ENCODE measurements at places on chromosomes 7 and 10.

GRCh38 chr10:88707429-88708155 lies 1.5 kb downstream of the LIPK start:
- no peak for DNase-seq

- no peak for DNase-seq
These were observed 259.2 kb upstream of the FZD1 start for GRCh38 chr7:91005024-91005423.

DNA sequence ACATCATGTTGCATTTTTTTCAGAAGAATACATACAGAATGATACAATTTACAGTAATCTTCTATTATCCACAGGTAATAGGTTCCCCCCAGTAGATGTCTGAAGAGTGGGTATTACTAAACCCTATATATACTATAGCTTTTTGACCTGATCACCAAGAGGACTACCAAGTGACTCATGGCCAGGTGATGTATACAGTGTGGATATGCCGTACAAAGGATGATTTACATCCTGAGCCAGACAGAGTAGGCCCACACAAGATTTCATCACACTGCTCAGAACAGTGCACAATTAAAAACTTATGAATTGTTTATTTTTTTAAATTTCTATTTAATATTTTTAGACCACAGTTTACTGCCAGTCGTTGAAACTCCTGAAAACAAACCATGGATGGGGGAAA lies 70.6 kb downstream of the STEAP1B start:
- DNase-seq = no peak

DNA sequence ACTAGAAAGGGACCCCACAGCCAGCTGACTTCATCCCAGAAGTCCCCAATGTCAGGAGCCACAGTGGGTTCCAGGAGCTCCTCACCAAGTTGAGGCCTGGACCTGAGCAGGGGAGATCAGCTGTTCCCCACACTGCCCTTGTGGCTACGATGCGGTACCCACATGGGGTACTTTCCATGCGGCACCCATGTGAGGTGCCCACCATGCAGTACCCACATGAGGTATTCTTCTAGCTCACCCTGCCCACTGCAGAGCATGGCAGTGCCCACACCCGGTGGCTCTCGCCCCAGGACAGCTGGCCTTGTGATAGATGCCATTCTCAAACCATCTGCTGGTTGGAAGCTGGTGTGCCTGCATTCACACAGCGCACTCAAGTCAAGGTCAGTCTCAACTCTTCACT lies 136.3 kb upstream of the PDE1C start:
- DNase-seq = no peak

GRCh38 chr7:45241339-45242109 lies 83.9 kb downstream of the RAMP3 start:
- no peak for DNase-seq

- no peak for DNase-seq
These were observed 35.3 kb upstream of the TNKS2 start for GRCh38 chr10:91762878-91763277.

DNA sequence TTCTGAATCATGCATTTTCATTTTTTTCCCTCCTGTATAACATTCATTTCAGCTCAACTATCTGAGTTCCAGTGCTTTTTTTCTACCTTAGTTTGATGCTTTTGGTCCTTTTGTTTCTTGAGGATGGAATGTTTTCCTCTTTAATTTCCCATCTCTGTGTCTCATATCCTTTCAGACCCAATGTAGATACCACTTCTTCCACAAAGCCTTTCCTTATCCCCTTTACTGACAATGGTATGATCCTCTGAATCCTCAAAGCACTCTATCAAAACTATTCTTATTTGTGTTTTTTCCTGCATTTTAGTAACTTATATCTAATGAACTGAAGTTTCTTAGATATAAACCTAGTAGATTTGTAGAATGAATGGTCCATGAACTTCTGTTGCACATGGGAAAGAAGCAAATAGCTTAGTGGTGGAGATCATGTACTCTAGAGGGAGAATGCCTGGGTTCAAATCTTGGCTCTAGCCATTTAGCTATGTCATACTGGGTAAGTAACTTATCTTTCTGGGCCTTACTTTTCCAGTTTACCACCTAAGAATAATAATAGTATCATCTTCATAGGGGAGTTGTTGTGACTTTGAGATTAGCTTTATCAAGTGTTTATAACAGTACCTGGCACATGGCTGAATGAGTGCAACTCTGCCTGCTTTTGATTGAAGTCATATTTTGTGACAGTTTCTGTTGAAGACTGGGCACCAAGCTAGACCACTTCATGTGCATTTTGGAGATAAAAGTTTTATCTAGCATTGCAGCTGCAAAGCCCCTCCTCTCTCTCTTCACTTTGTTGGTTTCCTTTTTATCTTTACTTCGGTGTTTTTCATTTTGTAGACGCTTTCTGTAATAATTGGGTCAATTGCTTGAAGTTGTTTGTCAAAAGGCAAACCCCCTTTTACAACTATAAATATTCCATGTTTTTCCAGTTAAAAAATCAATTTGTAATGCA lies 18.5 kb downstream of the STAM start:
- no peak for DNase-seq

DNA sequence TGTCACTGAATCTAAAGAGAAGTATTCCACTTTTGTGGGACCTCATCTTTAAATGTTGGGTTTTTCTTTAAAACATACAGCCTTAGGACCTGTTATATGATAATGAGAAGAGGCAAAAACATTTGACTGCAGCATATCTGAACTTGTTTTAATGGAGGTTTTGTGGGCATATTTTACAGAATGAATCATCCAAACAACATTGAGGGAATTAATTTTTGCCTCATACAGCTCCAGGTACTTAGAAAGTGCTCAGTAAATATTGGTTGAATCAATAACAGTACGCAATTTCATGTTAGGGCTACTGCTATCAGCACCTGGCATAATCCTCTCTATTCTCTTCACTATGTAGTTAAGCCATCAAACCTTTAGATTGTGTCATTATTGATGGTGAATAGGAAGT lies 115.9 kb downstream of the MALRD1 start:
- no peak for DNase-seq

- no peak for DNase-seq
These were observed 30.1 kb downstream of the JCAD start for GRCh38 chr10:30029164-30029871.

- no peak for DNase-seq
These were observed 84.0 kb upstream of the PPP1R17 start for GRCh38 chr7:31603046-31603445.

DNA sequence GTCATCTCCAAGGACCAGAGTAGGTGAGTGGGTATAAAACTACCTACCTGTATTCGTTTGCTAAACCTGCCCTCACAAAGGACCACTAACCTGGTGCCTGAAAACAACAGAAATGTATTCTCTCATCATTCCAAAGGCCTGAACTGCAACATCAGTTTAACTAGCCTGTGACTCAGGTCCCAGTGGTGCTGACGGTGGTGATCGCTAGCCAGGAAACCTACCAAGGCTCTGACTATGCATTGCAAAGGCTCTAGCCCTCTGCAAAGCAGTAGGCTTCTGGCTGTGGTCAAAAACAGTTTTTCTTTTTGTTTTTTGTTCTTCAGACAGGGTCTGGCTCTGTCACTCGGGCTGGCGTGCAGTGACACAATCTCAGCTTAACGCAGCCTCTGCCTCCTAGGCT lies 107.5 kb downstream of the NPTX2 start:
- no peak for DNase-seq

GRCh38 chr7:23346316-23346715 lies 47.2 kb downstream of the MALSU1 start:
- DNase-seq = no peak

GRCh38 chr7:47100817-47101435 lies 481.0 kb downstream of the TNS3 start:
- no peak for DNase-seq

DNA sequence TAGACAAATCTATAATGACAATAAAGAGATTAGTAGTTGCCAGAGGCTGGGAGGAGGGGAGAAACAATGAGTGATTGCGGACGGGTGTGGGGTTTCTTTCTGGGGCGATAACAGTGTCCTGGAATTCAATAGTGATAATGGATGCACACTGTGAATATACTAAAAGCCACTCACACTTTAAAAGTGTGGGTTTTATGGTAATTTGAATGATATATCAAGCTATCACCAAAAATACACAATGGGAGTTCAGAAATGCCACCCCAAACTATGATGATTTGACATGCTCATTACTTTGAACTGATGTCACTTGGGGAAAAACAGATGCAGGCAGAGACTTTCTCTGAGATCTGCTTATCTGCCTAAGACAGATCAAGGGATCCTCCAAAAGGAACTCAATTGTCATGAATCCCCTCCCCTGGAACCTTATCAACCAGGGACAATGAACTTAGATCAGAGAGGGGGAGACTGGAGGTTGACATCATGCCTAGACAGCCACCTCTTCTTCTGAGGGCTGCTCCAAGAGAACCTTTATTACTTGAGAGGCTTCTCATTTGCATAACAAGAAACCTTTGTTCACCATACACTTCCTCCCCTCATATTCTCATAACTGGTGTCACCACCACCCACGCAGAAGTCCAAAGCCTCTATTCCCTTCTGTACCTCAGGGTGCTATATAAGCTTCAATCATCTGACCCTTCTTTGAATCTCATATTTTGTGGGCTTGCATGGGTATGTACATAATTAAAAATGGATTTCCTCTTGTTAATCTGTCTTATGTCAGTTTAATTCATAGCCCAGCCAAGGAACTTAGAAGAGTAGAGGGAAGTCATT lies 14.8 kb upstream of the ZC3HAV1 start:
- no peak for DNase-seq
